ENCODE measurements at places on chromosomes 2 and 18. TPM values are rescaled to one million over a fixed set of nuclear protein-coding genes. Genes with fewer than 3 reads are reported as not detected.

DNA sequence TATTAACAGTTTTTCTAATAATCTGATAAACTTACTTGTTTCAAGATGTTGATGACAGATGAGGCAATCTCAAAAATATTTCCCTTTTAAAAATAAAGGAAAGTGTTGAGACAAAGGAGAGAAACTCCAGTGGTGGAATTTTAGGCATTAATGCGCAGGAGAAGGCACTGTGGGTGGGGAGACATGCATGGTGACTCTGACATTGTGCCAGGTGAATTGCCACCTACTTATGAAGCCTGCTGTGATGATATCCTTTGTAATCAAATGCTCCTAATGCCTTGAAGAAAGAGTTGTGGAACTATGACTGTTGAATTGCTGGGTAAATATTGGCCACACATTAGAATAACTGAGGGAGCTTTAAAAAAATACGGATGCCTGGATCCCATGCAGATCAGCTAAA, 101.4 kb downstream of the PLA2R1 start:
- no peak for DNase-seq
- H3K36me3 ChIP-seq: no peaks in the 10 kb centered on the region
- H3K27ac ChIP-seq: no peak overlapping the region
- H3K4me3 ChIP-seq: no peak overlapping the region

DNA sequence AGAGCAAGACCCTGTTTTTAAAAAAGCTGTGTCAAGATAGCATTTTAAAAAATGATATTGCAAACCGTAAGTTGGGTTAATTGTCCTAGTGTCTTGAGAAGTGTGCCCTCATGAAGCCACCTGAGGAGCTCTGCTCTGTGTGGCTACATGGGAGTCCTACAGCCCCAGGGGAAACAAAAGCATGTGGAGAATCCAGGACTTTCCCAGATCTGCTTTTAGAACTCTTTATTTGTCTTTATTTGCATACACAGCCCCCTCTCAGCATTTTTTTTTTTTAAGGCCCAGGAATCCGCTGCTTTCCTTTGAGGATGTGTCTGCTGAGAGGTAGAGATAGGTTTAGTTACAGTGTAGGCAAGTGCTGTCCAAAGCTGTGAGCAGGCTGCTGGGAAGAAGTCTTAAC, 219.2 kb downstream of the FHOD3 start:
- no peak overlapping the region for H3K4me3 ChIP-seq
- no peaks in the 10 kb centered on the region for H3K4me1 ChIP-seq
- H3K27ac ChIP-seq: no peak overlapping the region

DNA sequence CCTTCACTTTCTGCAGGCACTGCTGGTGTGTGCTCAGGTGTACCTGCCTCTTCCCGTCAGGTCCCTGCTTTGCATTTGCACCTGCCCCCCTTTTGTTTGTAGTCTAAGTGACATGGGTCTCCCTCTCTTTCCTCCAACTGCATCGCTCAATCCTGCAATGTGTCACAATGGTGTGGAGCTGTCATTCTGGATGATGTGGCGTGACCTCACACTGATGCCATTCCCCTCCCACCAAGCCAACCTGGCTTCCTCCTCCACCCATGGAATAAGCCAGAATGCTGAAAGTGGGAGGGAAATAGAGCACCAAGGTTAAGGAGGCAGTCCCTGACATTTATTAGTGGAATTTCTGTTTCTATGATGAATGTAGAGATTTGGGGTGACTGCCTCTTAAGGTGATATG, 156.7 kb downstream of the ZBTB7C start:
- DNase-seq: no peak
- H3K36me3 ChIP-seq: peaks cover 5% of the 10 kb centered on the region
- H3K4me3 ChIP-seq: no peak overlapping the region
- peaks cover 47% of the 10 kb centered on the region for H3K27me3 ChIP-seq
- no peak overlapping the region for H3K27ac ChIP-seq

- no peak overlapping the region for H3K4me3 ChIP-seq
- H3K36me3 ChIP-seq: peaks cover 12% of the 10 kb centered on the region
- H3K27me3 ChIP-seq: peaks cover 18% of the 10 kb centered on the region
- H3K27ac ChIP-seq: peak overlapping the region; percentile 51
- DNase-seq: peak; percentile 23
- peaks cover 17% of the 10 kb centered on the region for H3K4me1 ChIP-seq
These were observed 43.4 kb downstream of the KCNF1 start for GRCh38 chr2:10954856-10955818.

DNA sequence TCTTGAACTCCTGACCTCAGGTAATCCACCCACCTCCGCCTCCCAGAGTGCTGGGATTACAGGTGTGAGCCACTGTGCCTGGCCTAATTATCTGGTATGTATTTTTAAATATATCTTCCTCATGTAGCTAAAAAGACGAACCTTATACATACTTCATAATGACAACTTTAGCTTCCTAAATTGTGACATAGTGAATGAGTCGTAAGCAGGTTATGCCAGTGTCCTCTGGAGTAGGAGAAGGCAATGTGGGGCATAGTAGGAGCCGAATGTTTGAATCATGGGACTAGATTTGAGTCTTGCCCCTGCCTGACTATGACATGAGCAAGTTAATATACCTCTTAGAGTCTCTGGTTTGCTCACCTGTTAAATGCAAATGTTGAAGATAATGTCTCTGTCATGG, 95.8 kb upstream of the FOSL2 start:
- H3K36me3 ChIP-seq: no peaks in the 10 kb centered on the region
- no peaks in the 10 kb centered on the region for H3K27me3 ChIP-seq
- H3K4me1 ChIP-seq: no peaks in the 10 kb centered on the region
- DNase-seq: no peak
- H3K27ac ChIP-seq: no peak overlapping the region

GRCh38 chr2:85766229-85766628, 12.4 kb downstream of the ATOH8 start:
- no peak for DNase-seq
- no peak overlapping the region for H3K4me3 ChIP-seq
- H3K4me1 ChIP-seq: no peaks in the 10 kb centered on the region
- H3K27ac ChIP-seq: no peak overlapping the region

DNA sequence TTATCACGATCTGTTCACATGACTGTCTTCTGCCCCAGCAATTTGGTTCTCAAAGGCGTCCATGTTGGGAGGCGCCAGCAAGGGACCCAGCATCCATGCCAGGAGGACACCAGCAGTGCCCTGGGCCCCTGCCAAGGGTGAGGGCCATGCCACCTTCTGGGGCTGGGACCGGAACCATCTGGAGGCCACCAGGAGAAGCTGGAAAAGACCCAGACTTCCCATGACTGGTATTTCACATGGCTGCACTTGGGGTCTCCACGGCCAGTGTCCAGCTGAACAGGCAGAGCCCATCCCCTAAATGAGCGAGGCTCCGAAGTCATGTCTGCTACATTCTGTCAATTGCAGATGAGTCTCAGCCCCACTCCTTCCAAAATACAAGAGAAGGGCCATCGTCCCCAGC, 306.8 kb upstream of the HS6ST1 start:
- peaks cover 4% of the 10 kb centered on the region for H3K27me3 ChIP-seq
- peaks cover 6% of the 10 kb centered on the region for H3K4me1 ChIP-seq
- no peaks in the 10 kb centered on the region for H3K36me3 ChIP-seq
- no peak for DNase-seq
- H3K4me3 ChIP-seq: no peak overlapping the region
- H3K27ac ChIP-seq: no peak overlapping the region

DNA sequence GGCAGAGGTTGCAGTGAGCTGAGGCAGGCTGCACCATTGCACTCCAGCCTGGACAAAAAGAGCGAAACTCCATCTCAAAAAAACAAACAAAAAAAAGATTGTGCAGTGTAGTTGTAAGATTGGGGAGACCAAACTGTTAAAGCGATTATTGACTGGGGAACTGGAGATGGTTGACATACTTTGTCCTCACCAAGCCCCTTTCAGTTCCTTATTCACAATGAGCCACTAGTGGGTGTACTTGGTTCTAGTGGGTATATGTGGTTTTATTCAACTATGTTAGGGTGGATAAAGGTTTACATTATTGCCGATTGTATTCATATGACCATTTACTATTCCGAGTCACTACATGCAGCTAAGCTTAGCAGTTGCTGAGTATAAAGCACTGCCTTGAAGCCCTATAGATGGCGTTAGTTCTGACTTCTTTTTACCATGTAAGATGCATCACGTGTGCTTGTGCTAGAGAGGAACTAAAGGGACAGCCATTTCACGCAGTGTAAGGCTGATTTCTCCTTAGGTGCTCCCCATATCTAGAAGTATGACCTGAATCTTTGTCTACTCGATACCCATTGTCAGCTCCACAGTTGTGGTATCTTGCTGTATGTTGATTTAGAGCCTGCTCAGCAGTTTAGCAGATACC, 12.1 kb downstream of the EIF4E2 start:
- H3K27me3 ChIP-seq: no peaks in the 10 kb centered on the region
- H3K36me3 ChIP-seq: peaks cover 23% of the 10 kb centered on the region
- no peak overlapping the region for H3K4me3 ChIP-seq
- DNase-seq: no peak

DNA sequence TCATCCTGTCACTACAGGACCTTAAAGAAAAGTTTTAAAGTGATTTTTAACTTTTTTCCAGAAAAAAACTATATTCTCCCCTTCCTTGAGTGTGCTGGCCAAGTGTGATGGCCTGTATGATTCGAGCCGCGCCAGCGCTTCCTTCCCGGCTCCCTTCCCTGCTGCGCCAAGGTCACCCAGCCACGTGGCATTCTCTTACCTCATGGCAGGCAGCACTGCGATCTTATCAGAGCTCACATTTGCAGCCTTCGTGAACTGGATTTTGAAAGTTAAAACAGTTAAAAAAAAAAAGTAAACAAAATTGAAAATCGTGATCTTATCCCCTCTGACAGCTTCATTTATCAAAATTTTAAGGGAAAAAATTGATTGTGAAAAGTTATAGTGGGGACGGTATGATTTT, 279.8 kb downstream of the PTGR3 start:
- H3K27me3 ChIP-seq: no peaks in the 10 kb centered on the region
- DNase-seq: no peak
- H3K4me3 ChIP-seq: no peak overlapping the region
- no peaks in the 10 kb centered on the region for H3K4me1 ChIP-seq

The POMC gene
- total RNA-seq: 5.2 TPM

The YPEL5 gene
- 23.4 TPM for total RNA-seq

Data from natural killer cell treated with Interleukin-12 subunit alpha and Interleukin-12 subunit beta and Interleukin-15 and Interleukin-18, amount 100 ng/mL, for 72 hours (primary cell).